ENCODE measurements at places on chromosomes 5 and 9. TPM values are rescaled to one million over a fixed set of nuclear protein-coding genes. Genes with fewer than 3 reads are reported as not detected.

DNA sequence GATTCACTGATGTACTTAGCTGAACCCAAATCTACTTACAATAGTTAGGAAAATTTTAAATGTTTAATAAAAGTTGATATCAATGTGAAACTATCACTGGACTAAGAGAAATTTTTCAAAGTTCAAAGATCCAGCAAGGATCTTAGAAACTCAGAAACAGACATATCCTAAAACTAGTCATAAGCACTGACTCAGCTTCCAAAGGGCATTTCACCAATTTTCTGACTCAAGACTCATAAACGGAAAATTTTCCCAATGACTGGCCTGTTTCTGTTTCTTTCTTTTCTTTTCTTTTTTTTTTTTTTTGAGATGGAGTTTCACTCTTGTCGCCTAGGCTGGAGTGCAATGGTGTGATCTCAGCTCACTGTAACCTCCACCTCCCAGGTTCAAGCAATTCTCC, 66.6 kb downstream of the CDC14B start:
- peak overlapping the region; percentile 42 for H3K4me3 ChIP-seq
- DNase-seq, result peak; percentile 94
- peaks cover 59% of the 10 kb centered on the region for H3K4me1 ChIP-seq
- H3K27me3 ChIP-seq, result no peaks in the 10 kb centered on the region
- no peaks in the 10 kb centered on the region for H3K36me3 ChIP-seq

DNA sequence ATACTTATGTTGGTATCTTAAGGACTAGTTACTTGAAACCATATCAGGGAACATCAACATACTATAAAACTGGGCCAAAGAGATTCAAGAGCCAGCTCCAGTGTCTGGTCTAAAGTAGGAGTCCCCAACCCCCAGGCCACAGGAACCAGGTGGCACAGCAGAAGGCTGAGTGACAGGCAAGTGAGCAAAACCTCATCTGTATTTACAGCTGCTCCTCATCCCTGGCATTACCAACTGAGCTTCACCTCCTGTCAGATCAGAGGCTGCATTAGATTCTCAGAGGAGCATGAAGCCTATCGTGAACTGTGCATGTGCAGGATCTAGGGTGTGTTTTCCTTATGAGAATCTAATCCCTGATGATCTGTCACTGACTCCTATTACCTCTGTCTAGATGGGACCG, 581.6 kb upstream of the CDH9 start:
- H3K27me3 ChIP-seq, result no peaks in the 10 kb centered on the region
- no peak overlapping the region for H3K4me3 ChIP-seq
- H3K4me1 ChIP-seq, result no peaks in the 10 kb centered on the region
- no peak for DNase-seq

The SOHLH1 gene
- not detected for total RNA-seq

GRCh38 chr5:80837679-80838078, 122.5 kb upstream of the RASGRF2 start:
- no peaks in the 10 kb centered on the region for H3K36me3 ChIP-seq
- H3K27ac ChIP-seq, result no peak overlapping the region
- no peak for DNase-seq
- no peaks in the 10 kb centered on the region for H3K27me3 ChIP-seq

The ZNF354B gene
- total RNA-seq, result 3.3 TPM

GRCh38 chr9:5185220-5185840, at the start of gene INSL6:
INSL6 (minus strand) TSS chr9:5185639; CDS start chr9:5185602, 37 bp downstream.
- H3K27ac ChIP-seq, result no peak within 1 kb of the TSS
- H3K4me1 ChIP-seq, result no peaks in the 10 kb centered on the region
- DNase-seq, result no peak
- H3K4me3 ChIP-seq, result no peak within 1 kb of the TSS

DNA sequence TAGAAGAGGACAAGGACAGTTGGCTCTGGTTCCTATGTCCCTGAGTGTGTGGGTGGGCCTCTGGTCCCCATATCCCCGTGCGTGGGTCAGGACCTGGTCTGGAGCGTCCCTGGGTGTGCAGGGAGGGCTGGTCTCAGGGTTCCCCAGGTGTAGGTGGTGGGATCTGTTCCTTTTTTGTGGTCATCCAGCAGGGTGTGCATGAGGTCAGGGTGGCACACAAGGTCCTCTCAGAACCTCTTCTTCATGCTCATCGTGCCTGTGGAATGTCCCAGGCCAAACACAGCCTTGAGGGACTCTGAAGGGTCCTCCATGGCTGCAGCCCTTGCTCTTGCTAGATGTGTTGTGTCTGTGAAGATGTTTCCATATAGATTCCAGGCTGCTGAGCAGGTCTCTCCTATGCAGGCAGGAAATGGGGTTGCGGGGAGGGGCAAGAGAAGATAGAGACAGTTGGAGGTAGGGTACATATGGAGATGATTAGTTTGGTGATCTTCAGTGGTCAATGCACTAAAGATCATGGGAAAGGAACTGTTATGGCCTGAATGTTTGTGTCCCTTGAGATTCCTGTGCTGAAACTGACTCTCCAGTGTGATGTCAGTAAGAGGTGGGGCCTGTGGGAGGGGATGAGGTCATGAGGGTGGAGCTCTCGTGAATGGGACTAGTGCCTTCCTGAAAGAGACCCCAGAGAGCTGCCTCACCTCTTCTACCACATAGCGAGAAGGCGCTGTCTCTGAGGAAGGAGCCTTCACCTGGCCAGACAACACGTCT, 53.1 kb downstream of the NXNL2 start:
- H3K4me1 ChIP-seq, result peaks cover 18% of the 10 kb centered on the region
- peak; percentile 42 for DNase-seq
- H3K27me3 ChIP-seq, result no peaks in the 10 kb centered on the region
- no peak overlapping the region for H3K27ac ChIP-seq

DNA sequence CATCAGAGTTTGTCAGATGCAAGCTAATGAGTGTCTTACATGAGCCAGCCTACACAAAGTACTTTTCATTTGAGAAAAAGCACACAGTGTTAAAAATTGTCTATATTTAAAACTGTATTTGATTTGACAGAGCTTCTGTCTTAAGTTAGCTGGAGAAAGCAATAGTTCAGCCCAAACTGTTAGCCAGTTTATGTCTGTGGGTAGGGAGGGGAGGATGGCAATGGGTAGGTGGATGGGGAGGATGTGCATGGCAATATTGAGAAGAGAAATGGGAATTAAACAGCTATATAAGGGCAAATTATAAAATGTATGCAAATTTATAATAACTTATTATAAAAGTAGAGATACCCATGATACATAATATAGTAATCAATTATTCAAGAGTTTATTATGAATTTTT, 31.3 kb downstream of the CDH9 start:
- H3K4me1 ChIP-seq, result no peaks in the 10 kb centered on the region
- no peak for DNase-seq
- no peak overlapping the region for H3K4me3 ChIP-seq
- no peak overlapping the region for H3K27ac ChIP-seq
- H3K27me3 ChIP-seq, result no peaks in the 10 kb centered on the region

DNA sequence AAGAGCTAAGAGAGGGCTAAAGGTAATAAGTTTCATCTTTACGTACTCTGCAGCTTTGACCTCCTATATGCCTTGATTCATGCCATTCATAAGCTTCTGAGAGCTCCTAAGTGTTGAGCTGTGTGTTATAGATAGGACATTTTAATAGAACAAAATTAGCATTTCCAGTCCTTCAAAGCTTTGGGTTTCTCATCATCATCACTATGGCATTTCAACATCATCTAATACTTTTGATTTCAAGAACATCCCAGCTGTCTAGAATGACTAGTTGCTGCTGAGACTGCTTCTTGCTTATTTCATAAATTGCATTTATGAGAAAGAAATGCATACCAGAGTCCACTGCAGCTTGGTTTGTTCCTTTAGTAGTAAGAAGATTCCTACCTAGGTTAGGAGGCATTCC, 201.7 kb downstream of the SGCD start:
- no peaks in the 10 kb centered on the region for H3K36me3 ChIP-seq
- DNase-seq, result no peak
- H3K27ac ChIP-seq, result no peak overlapping the region
- H3K27me3 ChIP-seq, result no peaks in the 10 kb centered on the region
- no peak overlapping the region for H3K4me3 ChIP-seq

The PAEP gene
- not detected for total RNA-seq

DNA sequence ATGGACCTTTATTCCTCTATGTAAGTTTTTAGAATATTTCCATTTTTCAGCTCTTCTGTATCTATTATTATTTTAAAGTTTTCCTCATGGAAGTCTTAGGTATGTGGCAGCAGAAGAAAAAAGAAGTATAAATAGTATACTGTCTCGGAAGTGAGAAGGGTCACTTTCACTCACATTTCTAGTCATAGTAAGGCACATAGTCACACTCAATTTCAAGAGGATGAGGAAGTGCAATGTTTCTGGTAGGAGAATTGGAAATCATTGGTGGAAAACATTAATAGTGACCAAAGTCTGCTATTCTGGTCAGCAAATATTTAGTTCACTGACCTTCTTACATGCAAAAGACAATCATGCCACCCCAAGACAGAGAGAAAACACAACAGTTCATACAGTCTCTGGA, 35.2 kb upstream of the TNFSF8 start:
- H3K4me3 ChIP-seq, result no peak overlapping the region
- H3K27me3 ChIP-seq, result peaks cover 15% of the 10 kb centered on the region
- H3K36me3 ChIP-seq, result no peaks in the 10 kb centered on the region
- H3K4me1 ChIP-seq, result 0 out of 2 replicates have a peak, but pooled peaks cover 5% of the 10 kb centered on the region
- no peak for DNase-seq
- H3K27ac ChIP-seq, result no peak overlapping the region

- no peak for DNase-seq
- no peaks in the 10 kb centered on the region for H3K27me3 ChIP-seq
- H3K27ac ChIP-seq, result no peak overlapping the region
- no peak overlapping the region for H3K4me3 ChIP-seq
- no peaks in the 10 kb centered on the region for H3K4me1 ChIP-seq
Observed at GRCh38 chr5:120882038-120882775, 418.1 kb downstream of the PRR16 start.

The TAS2R1 gene
- not detected for total RNA-seq

GRCh38 chr5:83281176-83281575, 190.4 kb upstream of the VCAN start:
- no peaks in the 10 kb centered on the region for H3K36me3 ChIP-seq
- no peak overlapping the region for H3K27ac ChIP-seq
- peaks cover 19% of the 10 kb centered on the region for H3K4me1 ChIP-seq
- H3K27me3 ChIP-seq, result no peaks in the 10 kb centered on the region
- DNase-seq, result no peak

- H3K4me3 ChIP-seq, result no peak overlapping the region
- H3K4me1 ChIP-seq, result no peaks in the 10 kb centered on the region
- H3K27me3 ChIP-seq, result no peaks in the 10 kb centered on the region
- H3K27ac ChIP-seq, result no peak overlapping the region
Observed at GRCh38 chr9:96232539-96233241, 69.3 kb downstream of the HSD17B3 start.

- no peaks in the 10 kb centered on the region for H3K36me3 ChIP-seq
- no peak overlapping the region for H3K27ac ChIP-seq
- H3K4me3 ChIP-seq, result no peak overlapping the region
Observed at GRCh38 chr5:118115791-118116190, 872.6 kb downstream of the DTWD2 start.

- H3K27me3 ChIP-seq, result no peaks in the 10 kb centered on the region
- H3K36me3 ChIP-seq, result no peaks in the 10 kb centered on the region
- no peak for DNase-seq
- H3K4me3 ChIP-seq, result peak overlapping the region; percentile 53
Observed at GRCh38 chr5:57842364-57843058, 359.9 kb upstream of the ACTBL2 start.

DNA sequence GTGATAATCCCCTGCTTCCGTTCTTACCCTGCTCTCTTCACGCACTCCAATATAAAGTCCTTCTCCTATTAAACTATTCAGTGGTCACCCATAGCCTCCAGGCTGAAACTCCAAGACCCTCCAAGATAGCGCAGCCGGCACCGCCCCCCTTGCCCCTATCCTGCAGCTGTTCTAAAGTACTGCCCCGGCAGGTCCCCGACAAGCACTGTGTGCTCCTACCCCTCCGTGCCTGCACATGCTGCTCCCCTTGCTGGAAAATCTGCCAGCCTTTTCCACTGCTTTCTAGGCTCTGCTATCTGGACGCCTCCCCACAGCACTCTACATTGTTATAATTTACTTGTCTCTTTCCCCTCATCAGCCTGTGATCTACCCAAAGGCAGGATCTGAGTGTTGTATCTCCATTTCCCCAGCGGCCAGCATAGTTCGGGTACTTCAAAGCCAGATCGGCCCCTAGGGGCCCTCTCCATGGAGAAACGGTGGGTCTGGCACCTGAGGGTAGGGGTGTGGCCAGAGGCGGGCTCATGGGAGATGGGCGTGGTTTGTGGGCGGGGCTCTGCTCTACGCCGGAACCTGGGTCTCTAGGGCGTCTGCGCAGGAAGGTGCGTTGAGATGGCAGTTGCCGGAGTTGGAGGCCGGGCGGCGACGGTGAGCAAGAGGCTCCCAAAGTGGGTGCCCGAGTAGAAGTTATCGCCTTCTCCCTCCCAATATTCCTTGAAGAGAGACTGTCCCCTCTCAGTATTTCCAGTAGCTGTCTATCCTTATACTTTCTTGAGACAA, 83.5 kb upstream of the RUSC2 start:
- peak; percentile 17 for DNase-seq
- H3K27me3 ChIP-seq, result no peaks in the 10 kb centered on the region
- no peak overlapping the region for H3K27ac ChIP-seq
- H3K36me3 ChIP-seq, result no peaks in the 10 kb centered on the region
- no peaks in the 10 kb centered on the region for H3K4me1 ChIP-seq

GRCh38 chr9:108997112-108997511, 16.2 kb downstream of the CTNNAL1 start:
- DNase-seq, result no peak
- no peak overlapping the region for H3K4me3 ChIP-seq
- no peak overlapping the region for H3K27ac ChIP-seq
- H3K36me3 ChIP-seq, result peaks cover 11% of the 10 kb centered on the region
- H3K4me1 ChIP-seq, result peaks cover 4% of the 10 kb centered on the region
- no peaks in the 10 kb centered on the region for H3K27me3 ChIP-seq

DNA sequence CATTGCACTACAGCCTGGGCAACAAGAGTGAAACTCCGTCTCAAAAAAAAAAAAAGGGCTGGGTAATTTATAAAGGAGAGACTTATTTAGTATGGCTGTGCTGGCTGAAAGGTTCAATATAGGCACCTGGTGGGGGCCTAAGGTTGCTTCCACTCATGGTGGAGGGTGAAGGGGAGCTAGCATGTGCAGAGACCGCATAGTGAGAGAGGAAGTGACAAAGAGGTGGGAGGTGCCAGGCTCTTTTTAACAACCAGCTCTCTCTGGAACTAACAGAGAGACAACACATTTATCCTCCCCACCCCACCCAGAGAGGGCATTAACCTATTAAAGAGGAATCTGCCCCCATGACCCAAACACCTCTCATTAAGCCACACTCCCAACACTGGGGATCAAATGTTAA, 28.9 kb upstream of the SERINC5 start:
- H3K27me3 ChIP-seq, result 0 out of 2 replicates have a peak, but pooled peaks cover 12% of the 10 kb centered on the region
- no peaks in the 10 kb centered on the region for H3K36me3 ChIP-seq
- H3K27ac ChIP-seq, result no peak overlapping the region
- no peak overlapping the region for H3K4me3 ChIP-seq
- H3K4me1 ChIP-seq, result no peaks in the 10 kb centered on the region

- H3K36me3 ChIP-seq, result no peaks in the 10 kb centered on the region
- H3K4me1 ChIP-seq, result peaks cover 68% of the 10 kb centered on the region
- H3K27ac ChIP-seq, result peak overlapping the region; percentile 91
- peak; percentile 13 for DNase-seq
Observed at GRCh38 chr5:172417130-172417841, 37.0 kb downstream of the SH3PXD2B start.

All from GM23248 (cell line).